ENCODE measurements at places on chromosomes 2 and 18.

DNA sequence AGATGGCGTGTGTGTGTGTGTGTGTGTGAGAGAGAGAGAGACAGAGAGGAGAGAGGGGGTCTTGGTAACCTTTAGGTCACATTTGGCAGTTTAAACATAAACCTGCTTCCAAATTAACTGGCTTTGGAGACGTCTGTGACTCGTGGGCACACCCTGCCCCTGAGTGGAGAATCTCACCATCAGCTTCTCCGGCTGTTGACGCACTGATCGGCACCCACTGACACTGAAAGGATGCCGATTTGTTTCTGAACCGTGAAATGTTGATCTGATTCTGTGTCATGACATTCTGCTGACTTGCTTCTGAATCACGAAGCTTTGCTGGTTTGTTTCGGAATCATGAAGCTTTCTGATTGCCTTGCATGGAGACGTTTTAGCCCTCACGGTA is 114.7 kb downstream of the RTP5 start:
- no peak for DNase-seq

GRCh38 chr2:8518979-8519668 is 162.7 kb upstream of the ID2 start:
- peak; percentile 69 for DNase-seq

DNA sequence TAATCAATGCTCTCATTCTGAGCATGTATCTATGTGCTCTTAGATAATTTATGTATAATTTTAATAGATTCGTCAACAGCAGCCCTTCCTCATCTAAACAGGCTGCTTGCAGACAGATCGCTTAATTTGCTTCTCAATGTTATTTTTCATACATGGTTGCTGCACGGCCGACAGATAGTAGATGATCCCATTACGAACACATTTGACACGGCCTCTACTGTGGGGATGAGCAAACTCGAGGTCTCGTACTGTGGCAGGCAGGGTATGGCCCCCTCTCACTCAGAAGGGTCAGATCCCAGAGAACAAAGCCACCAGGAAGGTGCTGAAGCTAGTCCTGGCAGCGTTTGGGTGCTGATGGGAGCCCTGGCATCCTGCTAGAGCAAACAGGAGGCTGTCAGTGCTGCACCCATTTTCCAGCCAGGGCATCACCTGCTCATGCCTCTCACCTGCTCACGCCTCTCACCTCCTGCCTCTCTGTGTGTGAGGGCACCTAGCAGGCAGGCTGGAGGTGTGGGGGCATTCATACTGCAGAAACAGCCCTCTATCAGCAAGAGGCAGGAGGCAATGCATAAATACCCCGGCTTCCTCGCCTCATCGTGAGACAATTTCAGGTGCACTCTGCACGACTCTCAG is 80.0 kb downstream of the KLHL29 start:
- no peak for DNase-seq

DNA sequence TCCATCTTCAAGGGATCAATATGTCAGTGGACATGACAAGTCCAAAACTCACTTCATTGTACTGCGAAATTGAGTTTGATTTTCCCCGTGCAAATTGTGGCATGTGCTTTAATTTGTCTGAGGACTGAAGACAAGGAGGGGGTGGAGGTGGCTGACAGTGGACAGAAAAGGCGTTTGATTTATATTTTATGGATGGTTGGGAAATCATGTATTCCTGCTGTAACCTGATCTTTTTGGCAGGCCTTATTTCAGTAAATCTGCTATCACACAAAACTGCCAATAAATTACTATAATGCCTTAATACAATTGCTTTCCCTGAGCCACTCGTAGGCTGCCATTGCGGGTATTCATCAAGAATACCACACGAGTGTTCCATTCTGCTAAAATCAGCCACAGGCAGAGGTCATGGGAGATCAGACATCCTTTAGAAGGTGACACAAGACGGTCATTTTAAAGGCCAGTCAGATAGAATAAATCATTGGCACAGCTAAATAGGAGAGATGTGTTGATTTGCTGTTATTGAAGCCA is 720.5 kb downstream of the MBD2 start:
- DNase-seq, result no peak

DNA sequence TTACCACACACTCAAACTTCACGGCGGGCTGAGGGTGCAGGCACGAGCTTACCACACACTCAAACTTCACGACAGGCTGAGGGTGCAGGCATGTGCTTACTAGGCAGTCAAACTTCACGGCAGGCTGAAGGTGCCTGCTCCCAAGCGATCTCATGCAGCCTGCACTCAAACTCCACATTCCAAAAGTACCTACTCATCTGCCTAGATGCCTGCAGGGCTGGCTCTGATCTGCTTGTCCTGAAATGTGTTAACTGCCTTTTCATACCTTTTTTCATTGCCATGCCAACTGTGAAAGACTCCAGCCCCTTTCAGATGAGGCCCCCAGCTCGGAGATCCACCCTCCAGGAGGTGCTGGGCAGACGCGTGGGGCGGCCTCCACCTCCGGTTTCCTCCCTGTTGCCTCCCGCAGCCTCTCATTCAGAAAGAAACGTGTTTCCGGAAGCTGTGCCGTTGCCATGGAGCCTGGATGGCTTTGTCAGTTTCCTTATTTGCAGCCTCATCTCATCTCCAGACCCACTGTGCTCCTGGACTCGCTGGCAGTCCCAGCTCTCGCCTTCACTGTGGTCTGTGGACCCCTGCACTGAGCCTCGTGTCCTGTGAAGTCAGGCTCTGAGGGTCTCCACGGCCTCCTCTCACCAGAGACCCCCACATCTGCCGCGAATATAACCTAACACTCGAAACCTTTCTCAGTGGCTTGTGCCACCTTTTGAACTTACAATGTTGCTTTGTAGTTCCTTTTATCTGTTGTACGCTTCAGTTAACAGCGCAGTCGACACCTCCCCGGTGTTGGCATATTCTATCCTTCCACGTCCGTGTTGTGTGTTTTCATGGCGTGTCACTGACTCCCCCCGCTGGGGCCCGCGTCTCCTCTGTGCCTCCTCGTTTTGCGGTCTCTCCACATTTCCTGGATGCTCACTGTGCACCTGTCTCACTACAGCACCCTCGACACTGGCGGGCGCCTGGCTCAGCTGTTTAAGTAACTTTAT is 106.1 kb upstream of the ALKAL2 start:
- peak; percentile 86 for DNase-seq

DNA sequence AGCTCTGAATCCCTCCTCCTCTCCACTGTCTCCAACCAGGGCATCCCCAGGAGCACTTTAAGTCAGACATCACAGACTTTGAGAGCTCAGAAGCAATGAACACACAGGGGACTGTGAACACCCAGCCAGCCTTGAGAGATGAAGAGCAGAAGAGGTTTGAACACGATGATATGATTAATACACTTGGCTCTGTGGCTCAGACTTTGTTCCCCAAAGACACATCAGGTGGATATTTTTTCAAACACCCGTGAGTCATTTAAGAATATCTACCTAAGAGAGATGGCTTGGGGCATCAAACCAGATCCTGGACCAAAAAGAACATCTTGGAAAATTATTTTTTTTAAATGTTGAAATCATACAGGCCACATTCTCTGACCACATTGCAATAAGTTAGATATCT is 134.9 kb upstream of the OTOS start:
- DNase-seq, result no peak

DNA sequence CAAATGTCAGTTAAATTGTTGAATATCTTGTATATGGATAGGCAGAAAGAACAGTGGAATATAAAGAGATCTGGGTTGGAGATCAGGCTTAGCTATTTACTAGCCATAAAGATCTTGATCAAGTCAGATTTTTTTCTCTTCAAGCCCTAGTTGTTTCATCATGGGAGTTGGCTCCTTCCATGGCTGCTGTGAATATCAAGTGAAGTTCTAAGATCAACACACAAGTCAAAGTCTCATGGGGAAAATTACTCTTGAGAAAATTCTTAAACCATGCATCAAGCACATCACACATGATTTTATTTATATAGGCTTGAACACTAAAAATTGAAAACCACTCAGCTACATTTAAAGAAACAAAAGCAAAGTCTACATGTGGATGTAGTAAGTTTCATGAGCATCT is 79.8 kb downstream of the C1D start:
- DNase-seq, result no peak

- no peak for DNase-seq
Measured at GRCh38 chr2:134609924-134610513, 108.8 kb downstream of the TMEM163 start.

DNA sequence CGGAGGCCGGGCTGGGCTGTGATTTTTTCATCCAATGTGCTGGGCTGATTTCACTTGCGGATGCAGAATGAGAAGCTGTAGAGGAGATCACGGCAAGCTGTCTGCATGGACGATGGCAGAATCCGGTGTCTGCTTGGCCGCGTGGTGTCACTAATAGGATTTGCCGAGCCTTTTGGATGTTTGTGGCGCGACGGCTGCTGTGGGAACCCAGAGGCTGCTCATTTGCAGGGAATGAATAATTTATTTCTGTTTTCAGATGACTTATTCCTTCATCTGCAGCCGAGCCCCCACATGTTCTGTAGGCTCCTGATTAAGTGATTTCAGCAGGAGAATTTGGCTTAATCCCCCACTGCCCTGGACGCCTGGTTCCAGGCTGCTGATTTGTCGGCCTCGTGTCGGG is 62.6 kb downstream of the ODC1 start:
- no peak for DNase-seq

- peak; percentile 70 for DNase-seq
Measured at GRCh38 chr2:176491172-176491904, 222.1 kb downstream of the MTX2 start.

- peak; percentile 87 for DNase-seq
Measured at GRCh38 chr2:218979846-218980734, 4.9 kb downstream of the FEV start.

- DNase-seq, result no peak
Measured at GRCh38 chr2:73516033-73516432, 126.2 kb downstream of the NAT8 start.

- no peak for DNase-seq
Measured at GRCh38 chr2:237315170-237315828, 98.7 kb downstream of the COL6A3 start.

GRCh38 chr2:127622561-127623387 is 23.2 kb upstream of the GPR17 start:
- DNase-seq, result no peak

DNA sequence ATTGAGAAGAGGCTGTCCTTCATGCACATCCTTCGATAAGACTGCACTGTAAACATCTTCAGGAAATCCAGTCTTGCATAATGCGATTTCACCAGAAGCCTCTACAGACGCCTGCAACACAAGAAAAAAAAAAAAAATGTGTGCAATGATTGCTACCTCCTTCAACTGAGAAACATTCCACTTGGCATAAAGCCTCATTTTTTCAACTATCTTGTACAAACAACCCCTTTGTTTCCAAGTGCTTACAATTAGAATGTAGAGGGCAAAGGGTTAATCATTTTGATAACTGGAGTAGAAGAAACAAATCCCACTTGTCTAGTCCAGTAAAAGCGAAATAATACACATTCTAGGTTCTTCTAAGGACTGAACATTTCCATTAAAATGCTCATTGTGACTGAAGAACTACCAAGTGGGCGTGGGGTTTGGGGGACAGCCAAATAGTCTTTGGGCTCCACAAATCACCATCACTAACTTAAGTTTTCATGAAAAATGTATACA is 29.2 kb downstream of the CDH2 start:
- no peak for DNase-seq

DNA sequence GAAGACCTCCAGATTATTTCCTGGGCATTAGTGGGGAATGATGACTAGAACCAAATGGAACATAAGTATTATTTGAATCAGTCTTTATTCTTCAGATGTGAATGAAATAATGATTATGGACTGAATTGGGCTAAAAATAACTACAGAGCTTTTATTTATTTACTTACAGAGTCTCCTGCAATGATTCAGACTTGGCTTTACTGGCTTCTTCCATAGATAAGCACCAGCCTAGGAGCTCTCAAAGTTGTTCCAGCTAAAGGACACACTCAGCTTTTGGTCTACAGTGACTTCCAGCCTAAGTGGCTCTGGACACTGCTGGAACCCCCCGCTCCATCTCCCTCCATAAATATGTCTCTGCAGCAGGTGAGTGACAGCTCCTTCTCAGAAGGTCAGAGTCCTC is 24.3 kb upstream of the ARHGAP25 start:
- DNase-seq, result no peak

DNA sequence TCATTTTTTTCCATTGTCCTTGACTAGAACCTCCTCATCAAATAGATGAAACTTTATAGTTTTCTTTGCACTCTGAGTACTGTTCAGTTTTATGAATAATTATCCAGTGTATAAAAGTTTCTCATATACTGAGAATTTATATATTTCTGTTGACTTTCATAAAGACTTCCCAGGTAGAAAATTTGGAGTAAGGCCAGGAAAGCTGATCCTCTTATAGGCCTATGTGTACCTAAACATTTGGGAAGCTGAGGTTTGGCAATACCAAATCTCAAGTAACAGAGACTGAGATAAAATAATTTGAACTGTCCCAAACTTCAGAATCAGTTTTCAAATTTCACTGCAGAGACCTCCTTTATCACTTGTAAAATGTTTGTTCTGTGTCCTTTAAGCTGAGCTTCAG is 43.4 kb downstream of the CCDC102B start:
- DNase-seq, result no peak

DNA sequence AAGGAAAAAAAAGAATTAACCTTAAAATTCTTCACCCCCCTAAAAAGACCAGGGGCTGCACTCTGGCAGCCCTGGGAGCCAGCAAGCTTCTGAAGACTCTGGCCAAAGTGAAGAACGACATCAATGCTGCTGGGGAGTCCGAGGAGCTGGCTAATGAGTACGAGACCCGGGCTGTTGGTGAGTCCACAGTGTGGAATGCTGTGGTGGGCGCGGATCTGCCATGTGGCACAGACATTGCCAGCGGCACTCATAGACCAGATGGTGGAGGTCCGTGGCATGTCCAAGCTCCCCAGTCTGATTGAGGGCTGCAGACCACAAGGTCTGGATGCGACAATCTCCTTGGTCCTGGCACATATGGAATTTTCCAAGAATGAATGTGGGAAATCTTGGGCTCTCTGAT is 47.4 kb downstream of the TRPM8 start:
- DNase-seq, result no peak

- no peak for DNase-seq
Measured at GRCh38 chr18:10210057-10210633, 244.3 kb upstream of the APCDD1 start.

- DNase-seq, result no peak
Measured at GRCh38 chr18:32771169-32771751, 1.6 kb downstream of the KLHL14 start.

DNA sequence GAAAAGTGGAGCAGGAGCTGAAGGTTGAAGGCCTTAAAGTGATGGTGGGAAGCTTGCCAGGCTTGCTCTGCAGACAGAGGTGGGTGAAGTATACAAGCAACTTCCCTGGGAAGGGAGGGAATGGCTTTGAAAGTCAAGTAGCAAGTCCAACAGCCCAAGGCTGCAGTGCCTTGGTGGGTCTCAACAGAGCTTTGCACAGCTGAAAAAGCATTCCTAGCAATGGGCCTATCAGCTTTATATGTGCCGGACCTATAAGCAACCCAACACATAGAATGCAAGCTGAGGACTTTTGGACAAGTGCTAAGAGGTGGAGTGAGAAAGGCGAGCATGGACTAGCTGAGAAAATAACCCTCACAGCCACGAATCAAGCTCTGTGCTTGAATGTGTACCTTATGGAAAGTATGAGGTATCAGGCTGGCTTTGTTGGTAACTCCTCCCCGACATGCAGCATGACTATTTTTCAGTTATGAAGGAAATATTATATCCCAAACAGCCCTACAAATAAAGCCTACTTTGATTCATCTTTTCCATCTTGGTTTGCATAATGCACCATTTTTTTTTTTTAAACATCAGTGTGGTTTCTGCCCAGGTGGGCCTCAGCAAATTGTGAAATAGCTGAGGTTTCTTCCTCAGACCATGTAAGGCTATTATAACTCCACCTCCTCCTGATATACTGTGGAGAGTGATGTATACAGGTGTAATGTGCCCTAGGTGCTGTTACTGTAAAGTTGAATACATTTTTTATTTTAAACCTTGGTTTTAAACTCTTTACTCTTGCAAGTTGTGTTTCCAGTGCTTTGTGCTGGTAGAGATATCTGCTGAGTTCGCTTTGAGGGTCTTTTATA is 241.4 kb upstream of the CXCR4 start:
- DNase-seq, result no peak

Measured in activated CD8-positive, alpha-beta memory T cell treated with anti-CD3 and anti-CD28 coated beads, Interleukin-2, amount 10 ng/mL, durations not matched to agents 7 days and 5 days (primary cell).